ENCODE measurements at places on chromosomes 11 and 22.

GRCh38 chr11:100930185-100930778, 199.3 kb downstream of the PGR start:
- peak; percentile 77 for DNase-seq

DNA sequence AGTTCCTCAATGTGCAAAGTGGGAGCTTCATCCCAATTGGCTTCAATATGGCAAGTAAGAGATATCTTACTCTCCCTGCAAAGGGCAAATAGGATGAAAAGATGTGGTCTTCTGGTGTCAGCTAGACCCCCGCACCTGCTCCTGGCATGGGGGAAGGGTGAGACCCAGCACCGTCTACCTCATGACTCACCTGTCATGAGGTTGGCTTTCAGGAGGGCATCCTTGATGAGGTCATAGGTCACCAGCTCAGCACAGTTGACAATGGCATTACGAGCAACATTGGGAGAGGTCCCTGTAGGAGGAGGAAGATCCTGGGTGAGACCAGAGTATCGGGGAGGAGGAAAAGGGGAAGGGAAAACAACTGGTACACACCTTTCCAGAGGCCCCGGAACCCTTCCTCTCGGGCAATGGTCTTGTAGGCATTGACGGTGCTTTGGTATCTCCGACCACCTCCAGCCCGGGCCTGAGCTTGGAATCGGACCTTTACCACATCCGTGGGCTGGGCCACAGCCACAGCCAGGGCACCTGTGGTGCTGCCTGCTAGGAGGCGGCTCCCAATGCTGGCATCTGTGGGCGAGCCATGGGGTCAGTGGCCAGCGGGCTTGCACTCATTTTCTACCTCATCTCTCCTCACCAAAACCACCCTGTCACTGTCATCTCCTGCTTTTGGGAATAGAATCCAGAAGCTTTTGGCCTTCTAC, 6.0 kb downstream of the UCP2 start:
- DNase-seq: no peak

- no peak for DNase-seq
These were observed 61.5 kb upstream of the GRIA4 start for GRCh38 chr11:105548359-105548758.

DNA sequence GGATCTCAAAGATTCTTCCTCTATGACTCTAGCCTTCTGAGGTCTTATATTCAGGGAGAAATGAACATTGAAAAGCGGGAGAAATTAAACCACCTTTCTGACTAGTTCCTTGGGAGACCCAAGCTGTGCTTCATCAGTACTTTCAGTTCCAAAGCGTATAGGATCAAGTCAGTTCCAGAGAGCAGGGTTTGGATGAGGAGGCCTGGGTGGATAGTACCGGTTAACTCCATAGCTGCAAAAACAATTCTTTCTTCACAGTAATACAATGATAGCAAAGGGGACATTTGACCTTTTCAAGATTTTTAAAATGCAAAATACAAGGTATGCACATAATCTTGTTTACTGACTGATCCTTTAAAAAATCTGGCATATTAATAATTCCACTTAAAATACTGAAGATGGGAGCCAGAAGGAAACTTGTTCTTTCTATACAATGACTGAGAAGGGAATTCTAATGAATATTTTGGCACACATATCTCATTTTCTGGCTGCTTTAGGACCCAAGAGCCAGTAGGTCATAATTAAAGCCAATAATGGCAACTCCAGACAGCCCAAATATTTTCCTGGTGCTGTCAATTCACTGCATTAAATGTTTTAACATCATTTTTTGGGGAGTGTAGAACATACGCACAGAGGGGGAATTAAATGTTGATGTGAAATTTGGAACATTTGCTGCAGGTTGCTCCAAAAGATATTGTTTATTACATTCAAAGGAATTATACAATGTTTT, 16.0 kb downstream of the ADM start:
- DNase-seq: no peak

GRCh38 chr11:72685560-72686480, 11.6 kb upstream of the PDE2A start:
- peak; percentile 54 for DNase-seq

- no peak for DNase-seq
These were observed 40.6 kb downstream of the LHFPL7 start for GRCh38 chr22:24905909-24906308.

DNA sequence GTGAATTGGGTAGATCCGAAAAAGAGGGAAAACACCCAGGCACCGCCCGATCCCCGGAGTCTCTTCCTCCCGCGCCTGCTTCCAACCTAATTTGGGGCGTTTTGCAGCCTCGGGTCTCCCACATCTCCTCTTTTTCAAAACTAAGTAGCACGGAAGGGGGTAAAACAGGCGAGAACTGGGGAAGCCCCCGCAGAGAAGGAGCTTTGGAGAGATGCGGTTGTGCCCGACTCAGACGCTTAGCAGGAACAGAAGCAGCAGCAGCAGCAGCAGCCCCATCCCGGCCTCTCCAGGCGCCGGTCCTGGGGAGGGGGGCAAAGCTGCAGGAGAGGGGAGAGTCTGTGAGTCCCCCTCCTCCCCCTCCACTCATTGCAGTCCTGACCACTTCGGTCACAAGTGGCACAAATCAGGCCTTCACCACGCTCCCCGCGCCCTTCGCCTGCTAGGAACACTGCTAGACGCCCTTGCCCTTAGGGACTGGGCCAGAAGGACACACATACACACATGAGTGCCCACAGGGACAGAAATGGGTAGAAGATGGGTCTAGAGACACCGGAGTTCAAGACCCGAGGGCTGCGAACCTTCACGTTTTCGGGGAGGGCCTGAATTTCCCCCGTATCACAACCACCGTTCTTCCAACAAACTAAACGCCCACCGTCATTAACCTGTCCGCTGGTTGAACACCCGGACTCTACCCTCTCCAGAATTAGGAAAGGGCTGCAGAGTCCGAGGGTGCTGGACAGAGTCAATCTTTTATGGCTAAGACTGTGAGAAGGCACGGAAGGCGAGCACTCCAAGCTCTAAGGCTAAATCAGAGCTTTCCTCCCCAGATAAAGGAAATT, 98.3 kb upstream of the HSD17B12 start:
- no peak for DNase-seq

- no peak for DNase-seq
These were observed 37.8 kb upstream of the GRAMD4 start for GRCh38 chr22:46582281-46582933.

DNA sequence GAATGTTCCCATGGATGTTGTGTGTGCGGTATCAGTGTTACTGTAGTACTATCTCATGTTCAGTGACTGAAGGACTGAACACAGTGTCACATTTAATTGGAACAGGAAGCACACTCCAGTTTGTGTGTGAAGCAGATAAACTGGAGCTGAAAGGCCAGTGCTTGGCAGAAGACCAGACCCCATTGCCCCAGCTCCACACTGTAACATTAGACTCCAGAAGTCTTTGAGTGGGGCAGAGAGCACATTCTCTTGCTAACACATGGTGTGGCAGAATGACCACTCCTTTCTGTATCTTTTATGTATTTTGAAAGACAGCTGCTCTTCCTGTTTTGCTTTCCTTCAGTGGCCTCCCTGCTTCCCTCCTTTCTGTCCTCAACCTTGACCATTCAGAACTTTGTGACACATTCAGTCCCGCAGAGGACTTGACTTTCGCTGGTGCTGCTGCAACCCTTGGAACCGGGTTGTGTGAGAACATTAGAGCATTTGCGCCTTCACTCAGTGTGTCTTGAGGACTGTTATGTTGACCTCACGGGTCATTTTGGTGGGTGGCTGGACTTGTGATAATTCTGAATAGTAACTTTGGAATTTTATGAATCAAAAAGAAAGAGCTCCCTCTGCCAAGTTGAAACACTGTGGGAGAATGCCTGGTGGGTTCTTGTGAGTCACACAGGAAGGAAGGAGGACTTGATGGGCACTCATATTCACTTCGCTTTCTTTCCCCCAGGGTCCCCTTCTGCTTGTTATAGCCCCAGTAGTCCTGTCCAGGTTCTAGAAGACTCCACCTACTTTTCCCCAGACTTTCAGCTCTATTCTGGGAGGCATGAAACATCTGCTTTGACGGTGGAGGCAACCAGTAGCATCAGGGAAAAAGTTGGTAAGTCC, 26.4 kb downstream of the AMOTL1 start:
- DNase-seq: peak; percentile 95

- no peak for DNase-seq
These were observed 33.2 kb downstream of the PAK1 start for GRCh38 chr11:77440678-77441077.

DNA sequence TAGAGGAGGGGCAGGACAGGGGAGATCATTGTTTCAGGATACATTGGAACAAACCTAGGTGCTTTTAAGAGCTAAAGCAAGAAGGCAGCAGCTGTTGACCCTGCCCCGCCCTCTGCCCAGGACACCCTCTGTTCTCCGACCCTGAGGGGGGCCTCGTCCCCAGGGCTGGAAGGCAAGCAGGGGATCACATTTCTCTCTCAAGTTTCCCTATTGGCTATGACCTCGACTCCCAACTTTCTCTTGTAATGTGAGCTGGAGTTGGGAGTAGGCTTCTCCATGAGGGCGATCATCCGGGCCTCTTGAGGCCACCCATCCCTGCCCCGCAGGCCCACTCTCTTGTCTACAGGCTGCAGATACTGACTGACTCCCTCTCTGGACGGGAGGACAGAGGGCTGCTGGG, 37.7 kb downstream of the DSCAML1 start:
- no peak for DNase-seq

- no peak for DNase-seq
These were observed 30.1 kb upstream of the SLC22A12 start for GRCh38 chr11:64560941-64561340.

GRCh38 chr11:6941970-6942369, 15.7 kb downstream of the ZNF215 start:
- no peak for DNase-seq

- peak; percentile 76 for DNase-seq
These were observed 49.5 kb downstream of the PACS1 start for GRCh38 chr11:66119348-66120133.

DNA sequence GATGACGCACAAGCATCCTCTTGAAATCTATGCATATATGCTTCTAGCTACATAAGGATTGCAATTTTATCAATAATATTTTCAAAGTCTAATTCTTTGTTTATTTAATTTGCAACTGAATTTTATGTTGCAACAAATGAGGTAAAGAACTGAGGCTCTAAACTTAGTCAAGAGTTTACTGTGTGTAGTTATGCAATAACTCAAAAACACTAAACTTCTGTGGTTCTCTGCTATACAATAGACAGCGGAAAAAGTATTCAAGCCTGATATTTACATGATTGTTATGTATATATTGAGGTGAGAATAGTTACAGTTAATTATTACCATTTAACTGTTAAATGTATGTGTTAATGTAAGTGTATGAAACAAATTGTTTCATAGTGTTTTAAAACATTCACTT, 32.9 kb downstream of the MSANTD4 start:
- no peak for DNase-seq

GRCh38 chr11:89235976-89236375, 58.3 kb downstream of the TYR start:
- peak; percentile 1 for DNase-seq

GRCh38 chr11:34135439-34135838, 30.0 kb downstream of the NAT10 start:
- DNase-seq: no peak

DNA sequence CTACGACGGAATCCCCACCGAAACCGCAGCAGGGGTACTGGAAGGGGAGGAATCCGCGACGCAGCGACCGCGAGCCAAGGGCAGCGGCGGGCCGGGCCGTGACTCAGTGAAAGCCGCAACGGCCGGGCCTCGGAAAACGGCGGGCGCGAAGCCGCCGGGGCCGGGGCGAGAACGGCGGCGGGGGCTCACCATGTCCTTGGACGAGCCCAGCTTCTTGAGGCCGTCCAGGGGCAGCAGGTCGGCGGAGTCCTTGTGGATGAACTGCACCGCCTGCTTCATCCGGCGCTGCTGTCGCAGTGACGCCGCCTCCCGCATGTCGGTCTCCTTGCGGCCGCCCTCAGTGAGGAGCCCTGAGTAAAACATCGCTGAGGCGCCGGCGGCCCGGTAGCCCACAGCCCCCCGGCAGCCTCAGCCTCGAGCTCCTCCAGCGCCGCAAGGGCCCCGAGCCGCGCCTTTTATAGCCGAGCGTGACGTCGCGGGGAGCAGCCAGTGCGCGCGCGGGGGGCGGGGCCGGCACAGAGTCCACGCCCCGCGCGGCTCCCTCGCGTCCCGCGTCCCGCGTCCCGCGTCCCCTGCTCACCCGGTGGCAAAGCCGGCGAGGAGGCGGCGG, at the start of gene NRIP3:
TSS of gene NRIP3 (minus strand) at position 429 of the 610 bp plus-strand sequence. CDS start at position 363, 66 bp downstream.
- DNase-seq: peak; percentile 69

DNA sequence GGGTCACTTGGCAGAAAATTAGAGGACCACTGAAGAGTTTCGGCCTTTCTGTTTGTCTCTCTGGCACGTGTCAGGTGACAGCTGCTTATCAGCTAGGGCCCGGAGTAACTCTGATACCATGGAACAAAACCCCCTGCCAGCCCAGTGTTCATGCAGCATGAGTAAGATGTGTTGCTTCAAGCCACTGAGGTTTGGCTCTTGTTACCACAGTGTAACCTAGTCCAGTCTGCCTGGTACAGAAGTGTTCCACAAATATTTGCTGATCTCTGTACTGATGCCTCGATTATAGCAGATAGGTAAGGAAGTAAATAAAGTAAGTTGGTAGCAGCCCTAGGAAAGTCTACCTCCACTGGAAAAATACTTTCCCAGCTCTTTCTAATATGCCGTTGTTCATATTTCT, 20.5 kb upstream of the ETS1 start:
- no peak for DNase-seq

DNA sequence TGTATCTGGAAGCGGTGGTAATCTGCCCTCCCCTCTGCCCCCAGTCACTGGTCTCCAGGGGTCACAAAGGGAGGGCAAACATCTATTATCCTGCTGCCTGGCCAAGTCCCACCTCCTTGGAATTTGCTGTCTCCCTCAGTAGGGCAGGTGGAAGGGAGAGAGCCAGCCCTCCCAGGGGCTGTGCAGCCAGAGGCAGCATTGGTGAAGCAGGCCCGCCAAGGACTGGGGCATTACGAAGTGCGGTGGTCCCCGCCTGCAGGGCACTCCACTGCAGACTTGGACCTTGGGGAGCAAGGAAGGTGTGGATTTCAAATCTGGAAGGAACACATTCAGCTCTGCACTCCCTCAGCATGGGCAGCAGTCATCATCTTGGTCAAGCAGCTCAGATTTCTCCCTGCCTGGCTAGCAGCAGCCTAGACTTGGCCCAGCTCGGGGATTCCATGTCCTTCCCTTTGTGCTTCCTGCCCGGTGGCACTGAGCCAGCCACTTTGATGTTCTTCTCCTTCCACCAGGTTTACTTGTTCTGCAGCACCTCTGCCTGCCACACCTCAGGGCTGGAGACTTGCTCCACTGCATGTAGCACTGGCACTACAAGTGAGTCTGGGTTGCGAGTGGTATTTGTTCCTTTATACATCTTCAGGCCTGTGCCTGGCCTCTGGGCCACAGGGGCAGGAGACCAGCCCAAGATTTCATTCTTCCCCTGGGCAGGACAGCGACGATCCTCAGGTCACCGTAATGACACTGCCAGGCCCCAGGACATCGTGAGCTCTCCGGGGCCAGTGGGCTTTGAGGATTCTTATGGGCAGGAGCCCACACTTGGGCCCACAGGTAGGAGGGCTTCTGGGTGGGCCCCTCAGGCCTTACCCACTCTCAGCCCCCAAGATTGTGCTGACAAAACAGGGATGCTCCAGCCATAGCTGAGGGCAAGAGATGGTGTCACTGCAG, 7.4 kb downstream of the ZP1 start:
- no peak for DNase-seq

GRCh38 chr11:101126551-101127196, 2.9 kb downstream of the PGR start:
- no peak for DNase-seq

Measured in fibroblast of skin of right quadriceps (primary cell).